ENCODE measurements at places on chromosomes 1 and 21.

GRCh38 chr1:150022357-150022756, 11.8 kb upstream of the OTUD7B start:
- DNase-seq = no peak

DNA sequence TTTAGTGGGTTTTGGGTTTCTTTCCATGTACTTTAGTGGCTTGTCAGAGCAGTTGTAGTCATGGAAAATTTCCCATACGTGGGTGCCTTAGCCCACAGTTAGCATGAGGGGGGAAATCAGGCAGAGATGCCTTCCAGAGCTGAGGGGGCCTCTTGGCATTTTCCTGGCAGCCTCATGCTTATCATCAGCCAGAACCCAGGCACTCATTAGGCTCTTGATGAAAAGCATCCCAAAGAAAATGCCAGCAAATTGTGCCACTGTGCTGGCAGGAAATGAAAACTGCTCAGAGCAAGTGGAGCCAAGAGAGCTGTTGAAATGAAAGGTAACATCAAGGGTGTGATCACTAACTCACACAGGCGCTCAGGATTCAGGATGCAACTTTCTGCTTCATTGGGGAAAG, 128.0 kb downstream of the TNNI3K start:
- DNase-seq = no peak

DNA sequence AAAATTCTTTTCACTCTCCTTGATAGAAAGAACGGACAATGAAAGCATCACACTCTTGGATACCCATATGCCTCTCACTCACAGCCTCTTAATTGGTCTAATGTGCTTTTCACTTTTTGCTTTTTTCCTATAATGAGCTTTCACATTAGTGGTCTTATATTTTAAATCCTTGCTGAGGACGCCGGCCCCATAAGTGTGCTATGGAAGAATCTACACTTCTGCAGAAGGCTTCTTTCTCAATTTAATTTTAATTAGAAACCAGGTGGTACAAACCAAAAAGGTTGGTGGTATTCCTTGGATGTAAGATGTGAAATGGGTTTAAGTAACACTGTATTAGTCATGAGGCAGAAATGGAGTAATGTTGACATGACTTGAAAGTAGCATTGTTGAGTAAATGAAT, 190.6 kb upstream of the NFIA start:
- DNase-seq = no peak

GRCh38 chr1:233326811-233327650, 493 bp upstream of the MAP3K21 start:
- DNase-seq = peak; percentile 46

DNA sequence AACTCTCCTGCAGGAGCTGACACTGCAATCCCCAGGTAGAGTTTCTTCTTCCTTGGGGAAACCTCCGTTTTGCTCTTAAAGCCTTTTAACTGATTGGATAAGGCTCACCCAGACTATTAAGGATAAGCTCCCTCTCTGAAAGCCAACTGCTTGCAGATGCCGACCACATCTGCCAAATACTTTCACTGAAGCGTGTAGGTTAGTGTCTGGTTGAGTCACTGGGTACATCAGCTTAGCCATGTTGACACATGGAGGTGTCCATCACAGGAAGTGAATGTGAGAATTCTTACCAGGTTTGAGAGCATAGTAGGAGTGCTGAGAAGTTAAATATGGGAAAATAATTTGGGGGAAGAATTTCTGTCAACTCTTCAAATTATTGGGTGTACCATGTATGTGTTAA, 202.0 kb downstream of the AJAP1 start:
- no peak for DNase-seq

- DNase-seq = no peak
Observed at GRCh38 chr1:154361357-154361756, 36.0 kb downstream of the ATP8B2 start.

DNA sequence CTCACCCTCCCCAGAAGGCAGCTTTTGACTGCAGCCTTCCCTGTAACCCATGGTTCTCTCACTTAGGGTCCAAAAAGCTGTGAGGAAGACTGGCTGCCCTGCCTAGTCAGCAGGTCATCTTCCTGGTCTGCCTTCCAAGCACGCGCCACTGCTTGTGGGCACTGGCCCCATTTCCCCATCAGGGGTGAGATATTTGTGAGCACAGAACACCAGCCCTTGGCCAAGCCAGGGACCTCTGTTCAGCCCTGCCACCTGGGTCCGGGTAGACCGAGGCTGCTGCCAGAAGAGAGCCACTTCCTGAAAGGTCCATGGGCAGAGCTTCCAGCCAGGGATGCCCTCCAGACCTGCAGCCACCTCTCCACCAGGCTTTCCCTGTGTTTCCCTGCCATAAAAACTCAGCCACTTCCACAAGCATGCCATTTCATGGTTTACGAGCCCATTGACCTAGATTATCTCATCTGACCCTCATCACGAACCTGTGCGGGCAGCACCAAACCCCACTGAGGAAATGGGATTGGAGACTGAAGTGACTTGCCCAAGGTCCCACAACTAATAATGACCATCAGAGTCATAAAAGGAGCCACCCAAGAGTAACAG, 40.5 kb downstream of the GLIS1 start:
- no peak for DNase-seq

DNA sequence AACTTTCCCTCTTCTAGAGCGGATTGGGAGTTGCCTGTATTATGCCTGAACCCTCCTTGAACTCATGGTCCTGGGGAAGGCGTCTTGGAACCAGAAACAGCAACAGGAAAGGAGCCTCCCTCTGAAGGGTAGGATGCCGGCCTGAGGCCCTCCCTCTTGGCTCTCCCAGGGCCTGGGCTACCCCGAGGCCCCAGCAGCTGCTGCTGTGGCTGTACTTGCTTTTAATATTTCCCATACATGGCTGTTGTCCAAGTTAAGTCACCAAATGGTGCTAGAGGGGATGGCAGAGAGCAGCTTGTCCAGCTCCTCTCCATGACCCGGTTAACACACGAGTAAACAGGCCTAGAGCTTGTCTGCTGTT, 10.5 kb downstream of the CHRNB2 start:
- no peak for DNase-seq

DNA sequence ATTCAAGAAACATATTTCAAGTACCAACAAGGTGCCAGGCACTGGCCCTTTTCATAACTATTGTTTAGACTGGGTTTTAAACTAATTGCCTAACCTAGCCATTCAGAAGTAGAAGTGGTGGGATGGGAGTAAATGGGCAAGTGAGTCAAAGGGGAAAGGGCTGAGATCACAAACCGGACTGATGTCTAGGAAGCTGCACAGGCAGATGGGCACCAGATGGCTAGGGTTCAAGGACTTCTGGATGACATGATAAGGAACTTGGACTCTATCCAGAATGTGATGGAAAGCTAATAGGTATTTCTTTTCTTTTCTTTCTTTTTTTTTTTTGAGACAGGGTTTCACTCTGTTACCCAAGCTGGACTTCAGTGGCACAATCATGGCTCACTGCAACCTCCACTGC, 46.6 kb downstream of the LYST start:
- no peak for DNase-seq

- DNase-seq = no peak
Observed at GRCh38 chr1:91765880-91766443, 120.0 kb downstream of the TGFBR3 start.

- no peak for DNase-seq
Observed at GRCh38 chr21:16196001-16196400, 466.2 kb downstream of the USP25 start.

- no peak for DNase-seq
Observed at GRCh38 chr1:161260376-161261260, 2.1 kb downstream of the PCP4L1 start.

GRCh38 chr1:95049935-95050334, 22.8 kb downstream of the ALG14 start:
- DNase-seq = no peak

DNA sequence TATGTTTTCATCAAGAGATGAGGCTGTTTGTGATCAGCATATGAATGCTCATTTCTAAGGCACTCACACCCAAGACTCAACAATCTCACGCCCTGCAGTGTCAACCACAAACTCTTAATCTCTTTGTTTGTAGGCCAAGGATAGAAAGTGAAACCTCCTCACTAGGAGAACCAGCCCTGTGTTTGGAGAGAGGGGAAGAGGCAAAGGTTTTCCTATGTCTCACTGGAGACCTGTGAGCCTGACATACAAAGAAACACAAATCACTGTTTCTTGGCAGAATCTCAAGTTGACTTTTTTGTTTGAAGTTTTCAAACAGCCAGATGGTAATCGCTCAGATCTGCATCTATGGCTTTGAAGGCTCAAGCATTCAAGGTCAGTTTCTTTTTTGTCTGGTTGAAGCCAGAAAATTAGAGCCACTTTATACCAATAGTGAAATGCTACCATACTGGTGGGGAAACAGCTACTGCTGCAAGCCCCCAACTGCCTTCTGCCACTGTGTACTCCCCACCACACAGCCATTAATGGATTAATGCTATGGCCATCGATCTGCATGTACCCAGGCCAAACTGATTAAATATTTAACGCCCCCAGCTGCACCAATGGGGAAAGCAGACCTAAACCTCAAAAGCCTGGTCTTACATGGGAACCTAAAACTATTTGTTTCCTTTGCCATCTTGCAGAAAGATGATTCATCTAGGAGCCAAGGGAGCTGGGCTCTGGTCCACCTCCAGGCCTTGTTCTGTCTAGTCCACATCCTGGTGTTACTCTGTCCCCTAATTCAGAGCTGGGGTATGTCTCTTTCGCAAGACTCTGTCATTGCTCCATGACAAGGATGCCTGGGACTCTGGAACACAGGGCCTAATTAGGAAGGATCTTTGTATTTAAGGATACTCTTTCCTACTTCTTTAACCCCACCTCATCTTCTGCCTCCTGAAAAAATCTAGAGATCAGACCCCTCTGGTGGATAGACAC, 16.3 kb downstream of the PDZK1 start:
- no peak for DNase-seq

DNA sequence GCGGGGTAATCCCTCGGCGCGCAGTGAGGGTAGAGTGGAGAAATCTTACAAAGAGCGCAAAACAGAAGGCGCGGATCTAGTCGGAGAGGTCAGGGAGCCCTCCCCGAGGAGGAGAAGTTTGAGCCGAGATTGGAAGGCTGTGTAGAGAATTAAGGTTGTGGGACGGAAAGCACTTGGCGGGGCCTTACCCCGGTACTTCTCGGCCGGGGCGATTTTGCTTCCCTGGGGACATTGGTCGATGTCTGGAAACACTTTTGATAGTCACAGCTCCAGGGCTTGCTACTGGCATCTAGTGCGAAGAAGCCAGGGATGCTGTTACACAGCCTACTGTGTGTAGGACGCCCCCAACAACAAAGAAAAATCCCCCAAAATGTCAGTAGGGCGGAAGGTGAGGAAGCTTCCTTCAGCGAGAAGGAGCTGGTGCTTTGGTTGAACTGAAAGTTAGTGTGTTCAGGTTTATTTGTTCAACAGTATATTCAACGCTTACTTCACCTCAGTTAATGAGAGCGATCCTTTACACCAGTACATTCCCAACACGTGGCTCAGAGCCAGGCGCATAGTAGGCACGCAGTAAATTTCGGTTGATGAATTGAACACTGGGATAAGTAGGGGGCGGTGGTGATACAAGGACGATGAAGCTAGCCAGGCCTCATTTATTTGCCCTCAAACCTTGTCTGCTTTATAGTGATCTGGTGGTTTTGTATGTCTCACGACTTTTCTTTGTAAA, 807 bp downstream of the CEP85 start:
- DNase-seq = peak; percentile 6

- DNase-seq = no peak
Observed at GRCh38 chr1:233587958-233588799, 25.7 kb upstream of the KCNK1 start.

- no peak for DNase-seq
Observed at GRCh38 chr1:38283696-38284470, 237.3 kb upstream of the POU3F1 start.

- DNase-seq = no peak
Observed at GRCh38 chr1:54887665-54888071, 673 bp upstream of the DHCR24 start.

DNA sequence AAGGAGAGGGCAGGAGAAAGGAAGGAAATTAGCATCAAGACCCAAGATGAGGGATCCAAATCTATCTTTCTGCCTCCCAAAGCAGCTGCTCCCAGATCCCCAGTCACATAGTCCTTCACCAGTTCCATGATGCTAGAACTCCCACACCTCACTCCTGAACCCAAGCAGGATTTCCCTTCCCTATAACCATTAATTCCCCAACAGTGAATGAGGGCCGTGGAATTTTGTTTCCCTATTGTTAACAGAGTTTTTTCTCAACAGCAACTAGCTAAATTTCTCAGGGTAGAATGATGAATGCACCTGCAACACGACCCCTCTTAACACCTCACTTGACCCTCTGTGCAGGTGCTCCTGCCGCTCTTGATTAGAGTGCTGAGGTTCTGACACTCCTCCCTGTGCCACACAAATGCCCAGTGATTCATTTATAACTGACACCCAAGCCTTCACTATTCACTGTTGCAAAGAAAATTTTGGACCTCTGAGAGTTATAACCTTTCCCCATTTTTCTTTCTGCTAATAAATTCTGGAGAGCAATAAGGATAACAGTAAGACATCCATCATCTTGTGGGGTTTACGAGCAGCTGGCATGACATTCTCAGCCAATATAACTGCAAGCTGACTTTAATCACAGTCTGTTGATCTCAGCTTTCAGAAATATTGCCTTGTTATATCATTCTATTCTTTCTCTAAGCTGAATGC, 25.4 kb upstream of the NPL start:
- no peak for DNase-seq

GRCh38 chr1:50476800-50477199, 53.6 kb upstream of the DMRTA2 start:
- DNase-seq = no peak

DNA sequence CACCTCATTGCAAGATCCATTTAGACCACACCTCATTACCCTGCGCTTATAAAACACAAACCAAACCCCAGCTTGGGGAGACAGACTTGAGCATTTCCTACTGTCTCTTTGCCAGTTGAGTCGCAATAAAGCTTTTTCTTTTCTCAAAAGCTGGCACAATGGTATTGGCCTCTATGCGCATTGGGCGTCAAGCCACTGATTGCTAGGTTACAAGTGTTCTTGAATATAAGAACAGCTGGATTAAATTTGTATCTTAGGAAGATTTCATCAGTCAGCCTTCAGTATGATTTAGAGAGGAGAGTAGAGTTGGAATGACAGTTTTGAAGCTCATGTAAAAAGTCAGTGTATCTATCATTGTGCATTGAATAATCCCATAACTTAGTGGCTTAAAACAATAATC, 84.9 kb upstream of the RAB4A start:
- no peak for DNase-seq

DNA sequence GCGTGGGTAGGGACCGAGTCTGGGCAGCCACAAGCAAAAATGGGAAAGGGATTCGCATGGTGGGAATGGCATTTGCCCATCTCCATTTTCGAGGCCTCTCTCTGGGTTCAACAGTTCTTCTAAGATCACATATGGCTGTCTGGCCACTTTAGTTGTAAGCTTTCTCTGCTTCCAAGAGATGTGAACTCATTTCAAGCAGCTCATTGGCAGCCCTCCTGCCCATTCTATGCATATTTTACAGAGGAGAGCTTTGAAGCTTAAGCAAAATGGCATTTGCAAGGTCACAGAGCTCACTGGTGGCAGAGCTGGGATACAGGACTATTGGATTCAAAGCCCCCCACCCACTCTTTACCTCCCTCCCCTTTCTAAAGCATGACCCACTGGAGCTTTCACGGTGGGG, 93.7 kb downstream of the HHIPL2 start:
- no peak for DNase-seq
